ENCODE measurements at places on chromosomes 11 and 22. TPM values are rescaled to one million over a fixed set of nuclear protein-coding genes. Genes with fewer than 3 reads are reported as not detected.

Gene HTR3B
- not detected for total RNA-seq

Gene PHF21B
- total RNA-seq: not detected

Gene IFTAP
- total RNA-seq: 29.5 TPM

Gene CRYAB
- 63.0 TPM for total RNA-seq

Gene CBLIF
- not detected for total RNA-seq

Gene RTCB
- total RNA-seq: 182 TPM

- DNase-seq: peak; percentile 59
Observed at GRCh38 chr11:66568124-66568916, at the start of gene CTSF. CTSF (minus strand) TSS chr11:66568606; CDS start chr11:66568486, 120 bp downstream.

GRCh38 chr11:122850076-122850631 lies 11.9 kb downstream of the CRTAM start:
- DNase-seq: peak; percentile 55

- DNase-seq: peak; percentile 49
Observed at GRCh38 chr11:15038963-15039362, 34.4 kb upstream of the CALCB start.

DNA sequence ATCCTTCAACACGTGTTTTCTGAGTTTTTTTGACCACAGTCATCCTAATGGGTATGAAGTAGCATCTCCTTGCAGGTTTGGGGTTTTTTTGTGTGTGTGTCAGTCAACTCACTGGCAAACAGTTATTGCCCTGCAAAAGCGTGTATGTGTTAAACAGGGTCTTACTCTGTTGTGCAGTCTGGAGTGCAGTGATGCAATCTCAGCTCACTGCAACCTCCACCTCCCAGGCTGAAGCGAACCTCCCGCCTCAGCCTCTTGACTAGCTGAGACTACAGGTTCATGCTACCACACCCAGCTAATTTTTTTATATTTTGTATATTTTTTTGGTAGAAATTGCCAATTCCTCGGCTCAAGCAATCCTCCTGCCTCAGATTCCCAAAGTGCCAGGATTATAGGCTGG lies 15.4 kb downstream of the CELSR1 start:
- no peak for DNase-seq

DNA sequence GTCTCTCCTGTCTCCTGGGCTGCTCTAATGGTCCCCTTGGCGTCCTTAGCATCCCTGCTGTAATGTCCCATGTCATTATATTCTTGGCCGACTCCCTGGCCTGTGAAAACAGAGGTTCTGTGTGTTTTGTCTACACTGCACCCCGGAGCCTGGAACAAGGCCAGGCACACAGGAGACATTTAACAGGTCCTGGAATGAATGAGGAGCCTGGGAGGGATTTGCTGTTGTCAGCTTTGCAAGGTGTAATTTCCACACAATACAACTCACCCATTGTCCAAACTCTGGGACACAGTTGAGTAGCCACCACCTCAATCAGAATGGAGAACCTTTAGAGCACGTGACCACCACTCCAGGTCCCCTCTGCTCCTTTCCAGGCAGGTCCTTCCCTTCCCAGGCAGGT lies 14.9 kb upstream of the PDGFB start:
- peak; percentile 78 for DNase-seq

GRCh38 chr11:95912902-95913560 lies 10.9 kb downstream of the MTMR2 start:
- peak; percentile 72 for DNase-seq

Gene FAM111B
- 0.89 TPM for total RNA-seq

GRCh38 chr11:71935338-71935925 lies 6.6 kb downstream of the RNF121 start:
- no peak for DNase-seq

GRCh38 chr22:49590851-49591445 lies 236.7 kb downstream of the BRD1 start:
- no peak for DNase-seq
